RWPE2 (cell line): ENCODE measurements at places on chromosomes 3 and 15.

- DNase-seq = no peak
- no peaks in the 10 kb centered on the region for H3K4me1 ChIP-seq
- H3K36me3 ChIP-seq = no peaks in the 10 kb centered on the region
- H3K4me3 ChIP-seq = no peak overlapping the region
- no peak overlapping the region for H3K27ac ChIP-seq
Observed at GRCh38 chr15:38972831-38973230, 408.2 kb upstream of the RASGRP1 start.

- H3K4me3 ChIP-seq = no peak overlapping the region
- H3K36me3 ChIP-seq = peaks cover 89% of the 10 kb centered on the region
Observed at GRCh38 chr3:190626951-190627620, 113.2 kb downstream of the IL1RAP start.

- H3K4me1 ChIP-seq = peaks cover 7% of the 10 kb centered on the region
- no peak for DNase-seq
- H3K4me3 ChIP-seq = no peak overlapping the region
- H3K27ac ChIP-seq = no peak overlapping the region
- H3K36me3 ChIP-seq = no peaks in the 10 kb centered on the region
Observed at GRCh38 chr15:100021653-100022052, 288.4 kb upstream of the LYSMD4 start.

DNA sequence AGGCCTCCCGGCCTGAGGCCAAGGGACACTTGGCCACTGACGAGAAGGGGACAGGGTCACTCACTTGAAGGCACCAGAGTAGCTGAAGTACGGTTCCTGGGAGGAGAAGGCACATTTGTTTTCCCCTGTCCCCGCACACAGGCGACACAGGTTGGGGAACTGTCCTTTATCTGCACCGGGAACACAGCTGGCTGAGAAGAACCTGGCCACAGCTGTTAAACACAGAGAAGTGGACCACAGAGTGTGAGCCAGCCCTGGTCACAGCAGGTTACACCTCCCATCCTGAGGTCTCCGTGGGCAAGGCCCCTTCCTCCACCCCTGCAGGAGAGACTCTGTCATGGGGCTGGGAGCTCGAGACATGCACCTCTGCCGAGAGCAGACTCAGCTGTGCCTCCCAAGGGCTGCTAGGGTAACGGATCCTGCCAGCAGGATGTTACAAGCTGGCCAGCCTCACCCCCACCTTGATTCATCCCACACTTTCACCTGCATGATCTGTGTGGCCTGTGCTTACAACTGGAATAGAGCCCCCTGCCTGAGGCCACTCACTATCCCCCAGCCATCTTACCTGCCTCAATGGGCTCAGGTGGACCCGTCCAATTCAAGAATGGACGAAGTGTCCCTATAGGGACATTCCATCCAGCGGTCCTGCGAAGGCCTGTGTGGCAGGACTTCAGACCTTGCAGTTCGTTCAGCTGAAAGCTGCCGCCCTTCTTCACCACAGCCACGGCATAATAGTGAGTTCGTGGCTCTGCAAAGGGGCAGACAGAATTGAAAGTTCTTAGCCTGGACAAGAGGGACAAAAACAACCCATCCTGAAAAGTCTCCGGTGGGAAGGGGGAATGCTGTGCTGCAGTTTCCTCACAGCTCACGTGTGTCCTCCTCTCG lies 9.2 kb downstream of the LTF start:
- no peak overlapping the region for H3K4me3 ChIP-seq
- no peak for DNase-seq
- H3K27ac ChIP-seq = no peak overlapping the region
- H3K4me1 ChIP-seq = no peaks in the 10 kb centered on the region
- H3K27me3 ChIP-seq = peaks cover 4% of the 10 kb centered on the region

- H3K4me3 ChIP-seq = no peak overlapping the region
- no peak for DNase-seq
- H3K4me1 ChIP-seq = no peaks in the 10 kb centered on the region
- H3K36me3 ChIP-seq = no peaks in the 10 kb centered on the region
Observed at GRCh38 chr3:60190073-60190472, 1061.2 kb downstream of the FHIT start.

GRCh38 chr3:114639171-114639570 lies 345.3 kb downstream of the TIGIT start:
- no peaks in the 10 kb centered on the region for H3K27me3 ChIP-seq
- DNase-seq = no peak
- H3K4me3 ChIP-seq = no peak overlapping the region
- no peaks in the 10 kb centered on the region for H3K36me3 ChIP-seq
- no peak overlapping the region for H3K27ac ChIP-seq
- no peaks in the 10 kb centered on the region for H3K4me1 ChIP-seq

DNA sequence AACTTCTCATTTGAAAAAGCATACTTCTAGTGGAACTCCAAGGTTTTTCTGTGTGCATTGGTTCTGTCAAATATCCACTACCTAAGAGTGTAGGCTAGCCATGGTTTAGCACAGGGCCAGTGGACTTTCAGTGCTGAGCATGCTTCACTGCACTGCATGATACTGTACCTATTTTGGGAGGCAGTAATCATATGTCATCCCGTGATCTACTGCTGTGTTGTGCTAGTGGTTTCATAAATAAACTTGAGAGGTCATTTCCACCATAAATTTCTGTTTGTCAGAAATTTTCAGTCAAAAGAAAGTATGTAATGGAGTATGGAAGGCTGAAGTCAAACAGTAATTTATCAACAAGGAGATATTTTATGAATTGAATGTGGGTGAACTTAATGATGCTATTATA lies 203.6 kb downstream of the ROBO1 start:
- H3K36me3 ChIP-seq = no peaks in the 10 kb centered on the region
- H3K27me3 ChIP-seq = no peaks in the 10 kb centered on the region
- H3K4me1 ChIP-seq = no peaks in the 10 kb centered on the region
- DNase-seq = no peak

DNA sequence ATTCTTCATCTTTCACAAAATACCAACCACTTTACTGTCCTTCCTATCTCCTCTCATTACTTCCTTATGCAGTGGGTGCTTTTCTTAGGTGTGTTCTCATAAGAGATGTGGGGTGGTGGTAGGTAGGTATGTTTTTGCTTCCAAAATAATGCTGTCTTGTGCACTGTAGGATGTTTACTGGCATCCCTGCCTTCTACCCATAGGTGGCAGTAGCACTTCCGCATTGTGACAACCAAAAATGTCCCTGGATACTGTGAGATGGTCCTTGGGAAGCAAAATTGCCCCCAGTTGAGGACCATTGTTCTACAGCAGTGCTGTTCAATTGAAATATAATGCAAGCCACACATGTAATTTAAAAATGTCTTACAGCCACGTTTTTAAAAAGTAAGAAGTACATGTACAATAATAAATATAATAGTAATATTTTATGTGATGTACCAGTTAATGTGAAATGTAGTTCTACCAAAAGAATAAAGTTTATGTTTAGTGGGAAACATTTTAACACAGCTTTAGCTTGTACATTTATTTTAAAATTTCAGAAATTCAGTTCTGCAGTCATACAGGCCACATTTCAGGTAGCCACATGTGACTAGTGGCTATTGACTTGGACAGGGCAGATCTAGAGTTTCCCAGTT lies 75.2 kb downstream of the NEO1 start:
- H3K4me1 ChIP-seq = no peaks in the 10 kb centered on the region
- DNase-seq = no peak
- no peak overlapping the region for H3K27ac ChIP-seq
- no peak overlapping the region for H3K4me3 ChIP-seq

DNA sequence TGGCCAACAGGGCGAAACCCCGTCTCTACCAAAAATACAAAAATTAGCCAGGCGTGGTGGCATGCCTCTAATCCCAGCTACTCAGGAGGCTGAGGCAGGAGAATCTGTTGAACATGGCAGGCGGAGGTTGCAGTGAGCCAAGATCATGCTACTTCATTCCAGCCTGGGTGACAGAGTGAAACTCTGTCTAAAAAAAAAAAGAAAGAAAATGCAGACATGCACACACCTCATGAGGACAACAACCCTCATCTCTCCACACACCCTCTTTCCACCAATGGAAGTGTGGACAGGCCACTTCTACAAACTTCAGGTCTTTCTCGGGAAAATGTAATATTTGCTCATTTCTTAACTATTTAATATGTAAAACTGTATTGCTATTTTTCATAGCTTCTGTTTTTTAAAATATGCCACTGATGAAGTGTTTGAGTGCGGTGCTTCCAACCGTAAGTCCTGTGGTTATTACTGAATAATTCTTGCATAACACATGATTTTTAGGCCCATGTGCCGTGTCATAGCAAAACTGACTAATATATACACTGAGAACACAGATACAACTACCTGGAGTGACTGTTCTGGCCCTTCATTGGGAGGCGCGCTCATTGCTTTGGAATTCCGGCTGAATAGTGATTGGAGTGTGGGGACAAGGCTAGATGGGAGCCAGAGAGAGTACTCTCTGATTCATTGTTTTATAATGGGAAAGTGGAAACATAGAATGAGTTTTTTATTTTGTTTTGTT lies 23.1 kb downstream of the LRRC31 start:
- DNase-seq = peak; percentile 75
- peak overlapping the region; percentile 9 for H3K27ac ChIP-seq
- H3K36me3 ChIP-seq = no peaks in the 10 kb centered on the region

- H3K4me1 ChIP-seq = no peaks in the 10 kb centered on the region
- H3K27ac ChIP-seq = no peak overlapping the region
- no peak overlapping the region for H3K4me3 ChIP-seq
- no peaks in the 10 kb centered on the region for H3K27me3 ChIP-seq
- no peak for DNase-seq
Observed at GRCh38 chr3:52554026-52554755, 17.8 kb downstream of the UQCC5 start.

DNA sequence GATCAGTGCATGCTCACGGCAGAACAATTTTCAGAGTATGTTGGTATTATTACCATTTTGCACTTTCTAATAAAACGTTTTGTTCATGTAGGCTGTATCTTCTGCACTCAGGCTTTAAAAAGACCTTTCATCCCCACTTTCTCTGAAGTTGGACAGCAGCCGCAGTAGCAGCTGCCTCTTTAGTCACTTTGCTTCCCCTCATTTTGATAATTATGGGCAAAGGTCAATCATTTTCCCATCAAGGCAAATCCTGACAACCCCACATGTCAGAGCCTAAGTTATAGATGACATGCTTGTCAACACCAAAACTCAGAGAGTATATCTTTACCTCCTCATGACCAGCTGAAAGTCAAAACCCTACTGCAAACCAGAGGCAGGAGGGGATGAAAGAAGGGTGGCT lies 99.7 kb downstream of the ROBO2 start:
- H3K4me1 ChIP-seq = no peaks in the 10 kb centered on the region
- no peak overlapping the region for H3K4me3 ChIP-seq
- no peaks in the 10 kb centered on the region for H3K27me3 ChIP-seq
- no peak for DNase-seq
- no peak overlapping the region for H3K27ac ChIP-seq

DNA sequence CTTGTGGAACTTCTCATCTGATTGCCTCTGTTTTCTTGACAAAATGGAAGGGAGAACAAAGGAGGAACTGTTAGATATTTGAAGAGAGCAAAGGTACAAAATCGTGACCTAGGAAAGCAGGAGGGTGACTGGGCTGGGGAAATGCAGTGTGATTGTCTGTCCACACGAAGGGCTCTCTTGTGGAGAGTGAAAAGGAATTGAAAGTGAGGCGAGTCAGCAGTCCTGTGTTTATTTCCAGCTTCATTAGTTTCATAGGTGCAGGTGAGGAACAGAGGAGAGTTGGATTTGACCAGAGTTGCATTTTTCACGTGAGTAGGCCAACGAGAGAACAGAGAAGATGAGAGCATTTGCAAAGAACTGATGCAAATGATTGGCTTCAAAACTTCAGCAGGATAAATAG lies 336.4 kb upstream of the SATB1 start:
- H3K27me3 ChIP-seq = no peaks in the 10 kb centered on the region
- H3K4me1 ChIP-seq = peaks cover 3% of the 10 kb centered on the region
- no peaks in the 10 kb centered on the region for H3K36me3 ChIP-seq
- H3K27ac ChIP-seq = no peak overlapping the region

GRCh38 chr3:32278714-32279113 lies 40.2 kb downstream of the CMTM8 start:
- H3K4me1 ChIP-seq = peaks cover 5% of the 10 kb centered on the region
- H3K36me3 ChIP-seq = no peaks in the 10 kb centered on the region
- H3K4me3 ChIP-seq = no peak overlapping the region
- DNase-seq = no peak
- H3K27me3 ChIP-seq = no peaks in the 10 kb centered on the region
